ENCODE measurements at places on chromosomes 16 and 17. TPM values are rescaled to one million over a fixed set of nuclear protein-coding genes. Genes with fewer than 3 reads are reported as not detected.
A peak's percentile ranks its signal among the peaks of the same experiment; 100 is the strongest.

GRCh38 chr17:71107136-71107535 lies 937.8 kb downstream of the KCNJ2 start:
- H3K27ac ChIP-seq: no peak overlapping the region
- no peaks in the 10 kb centered on the region for H3K27me3 ChIP-seq
- H3K36me3 ChIP-seq: no peaks in the 10 kb centered on the region
- H3K4me3 ChIP-seq: no peak overlapping the region

- no peaks in the 10 kb centered on the region for H3K27me3 ChIP-seq
- no peaks in the 10 kb centered on the region for H3K36me3 ChIP-seq
- no peak overlapping the region for H3K27ac ChIP-seq
- H3K4me1 ChIP-seq: no peaks in the 10 kb centered on the region
- no peak overlapping the region for H3K4me3 ChIP-seq
Observed at GRCh38 chr17:71790791-71791190, 330.0 kb upstream of the SOX9 start.

DNA sequence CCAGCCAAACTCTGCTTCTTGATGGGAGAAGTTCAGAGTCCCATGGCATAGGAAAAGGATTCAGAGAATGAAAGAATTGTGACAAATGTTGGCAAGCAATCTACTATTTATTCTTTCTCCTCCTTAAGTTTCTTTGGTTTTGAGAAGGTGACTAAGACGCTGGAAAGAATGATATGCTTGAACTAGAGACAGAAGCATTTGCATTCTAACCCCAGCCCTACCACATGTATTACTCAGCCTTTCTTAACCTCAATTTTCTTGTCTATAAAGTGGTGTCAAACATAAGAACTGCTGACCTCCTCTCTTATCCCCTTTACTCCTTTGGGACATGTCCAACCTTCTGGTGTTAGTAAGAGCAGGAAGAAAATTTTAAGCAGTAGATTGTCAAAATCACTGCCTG lies 124.7 kb downstream of the HS3ST2 start:
- no peaks in the 10 kb centered on the region for H3K4me1 ChIP-seq
- no peak for DNase-seq
- no peaks in the 10 kb centered on the region for H3K27me3 ChIP-seq

DNA sequence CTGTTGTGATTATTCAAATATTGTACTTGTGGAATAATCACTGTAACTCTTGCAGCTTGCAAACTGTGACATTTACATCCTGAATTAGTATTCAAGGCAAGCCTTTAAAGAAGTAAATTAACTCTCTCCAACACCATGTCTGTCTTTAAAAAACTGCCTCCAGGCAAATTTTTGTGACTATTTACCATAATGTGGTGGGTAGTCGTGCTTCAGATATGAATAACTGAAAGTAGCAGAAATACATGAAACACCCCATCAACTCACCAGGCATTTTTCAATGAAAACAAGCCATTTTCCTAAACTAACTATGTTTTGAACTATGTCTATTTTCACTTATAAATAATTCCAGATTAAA lies 217.4 kb upstream of the PSMD7 start:
- H3K27ac ChIP-seq: no peak overlapping the region
- no peaks in the 10 kb centered on the region for H3K36me3 ChIP-seq

- H3K27ac ChIP-seq: no peak overlapping the region
- DNase-seq: no peak
- no peaks in the 10 kb centered on the region for H3K36me3 ChIP-seq
- peaks cover 3% of the 10 kb centered on the region for H3K4me1 ChIP-seq
- no peaks in the 10 kb centered on the region for H3K27me3 ChIP-seq
Observed at GRCh38 chr16:11151885-11152629, 103.9 kb downstream of the SOCS1 start.

DNA sequence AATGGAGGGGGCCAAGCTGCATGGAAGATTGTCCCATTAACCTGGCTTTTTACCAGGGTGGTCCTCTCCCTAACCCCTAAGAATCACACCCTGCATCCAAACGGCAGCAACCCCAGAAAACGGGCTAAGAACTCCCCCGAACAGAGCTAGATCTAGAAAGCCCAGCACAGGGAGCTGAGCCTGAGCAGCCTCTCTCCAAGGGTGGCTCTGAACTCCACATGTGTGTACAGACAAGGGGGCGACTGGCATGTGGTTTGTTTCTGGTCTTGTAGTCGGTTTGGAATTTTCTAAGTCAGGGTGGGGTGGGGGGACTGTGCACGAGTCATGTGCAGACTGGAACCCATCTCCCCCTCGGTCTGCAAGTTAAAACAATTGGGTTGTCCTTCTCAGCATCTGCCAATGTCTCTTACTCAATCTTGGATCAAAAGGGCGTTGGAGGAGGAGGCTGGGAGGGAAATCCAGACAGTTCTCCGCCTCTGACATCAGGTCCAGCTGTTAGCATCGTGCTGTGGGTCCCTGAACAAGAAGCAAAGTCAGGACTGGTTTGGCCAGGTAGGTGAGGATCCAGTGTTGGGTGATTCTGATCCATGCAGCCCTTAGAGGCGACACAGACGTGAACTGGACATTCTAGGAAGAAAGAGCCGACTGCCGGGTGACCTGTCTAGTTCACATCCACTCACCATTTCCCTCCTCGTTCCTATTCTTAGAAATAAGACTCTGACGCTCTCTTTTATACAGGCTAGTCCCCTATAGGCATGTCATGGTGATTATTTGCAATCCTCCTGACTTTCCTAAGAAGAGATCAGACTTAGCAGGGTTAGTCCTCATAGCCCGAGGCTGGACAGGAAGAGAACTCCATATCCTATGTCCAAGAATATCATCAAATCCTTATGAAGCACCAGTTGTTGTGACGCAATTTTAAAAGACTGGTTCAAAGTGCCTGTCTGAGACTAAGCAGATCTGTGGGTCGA lies 381.8 kb downstream of the SOX9 start:
- no peak overlapping the region for H3K27ac ChIP-seq
- no peaks in the 10 kb centered on the region for H3K27me3 ChIP-seq
- no peak for DNase-seq
- no peaks in the 10 kb centered on the region for H3K36me3 ChIP-seq

GRCh38 chr16:9469512-9469911 lies 378.1 kb downstream of the HAPSTR1 start:
- H3K4me3 ChIP-seq: no peak overlapping the region
- no peaks in the 10 kb centered on the region for H3K4me1 ChIP-seq
- H3K36me3 ChIP-seq: no peaks in the 10 kb centered on the region
- peak; percentile 0 for DNase-seq
- H3K27me3 ChIP-seq: no peaks in the 10 kb centered on the region
- no peak overlapping the region for H3K27ac ChIP-seq

DNA sequence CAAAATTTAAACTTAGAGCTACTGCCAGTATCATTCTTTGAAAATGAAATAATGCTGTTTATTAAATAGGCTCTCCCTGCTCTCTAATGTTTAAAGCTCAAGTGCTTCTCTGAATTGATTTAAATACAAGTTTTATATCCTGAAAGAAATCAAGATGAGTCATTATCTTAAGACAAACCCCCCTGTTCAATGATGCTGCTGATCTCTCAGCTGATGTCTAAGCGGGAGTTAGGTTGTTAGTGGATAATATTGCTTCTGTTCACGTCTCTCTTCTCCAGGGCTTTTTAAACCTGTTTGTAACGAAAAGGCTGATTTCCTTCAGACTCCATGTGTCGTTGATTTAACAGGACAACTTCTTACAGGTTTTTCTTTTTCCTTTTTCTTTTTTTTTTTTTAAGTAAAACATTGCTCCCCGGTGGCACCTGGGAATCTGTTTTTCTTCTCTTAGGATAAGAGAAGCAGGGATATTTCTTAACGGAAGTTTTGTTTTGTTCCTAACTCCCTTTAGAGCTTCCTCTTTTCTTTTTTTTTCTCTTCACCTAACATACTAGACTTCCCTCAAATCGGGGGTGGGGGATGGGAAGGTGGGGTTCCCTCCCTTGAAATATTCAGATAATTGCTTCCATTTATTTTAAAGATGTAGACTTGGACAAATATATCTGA lies 807 bp upstream of the LYRM9 start:
- no peaks in the 10 kb centered on the region for H3K36me3 ChIP-seq
- no peaks in the 10 kb centered on the region for H3K27me3 ChIP-seq
- peaks cover 5% of the 10 kb centered on the region for H3K4me1 ChIP-seq
- no peak overlapping the region for H3K4me3 ChIP-seq
- no peak overlapping the region for H3K27ac ChIP-seq

DNA sequence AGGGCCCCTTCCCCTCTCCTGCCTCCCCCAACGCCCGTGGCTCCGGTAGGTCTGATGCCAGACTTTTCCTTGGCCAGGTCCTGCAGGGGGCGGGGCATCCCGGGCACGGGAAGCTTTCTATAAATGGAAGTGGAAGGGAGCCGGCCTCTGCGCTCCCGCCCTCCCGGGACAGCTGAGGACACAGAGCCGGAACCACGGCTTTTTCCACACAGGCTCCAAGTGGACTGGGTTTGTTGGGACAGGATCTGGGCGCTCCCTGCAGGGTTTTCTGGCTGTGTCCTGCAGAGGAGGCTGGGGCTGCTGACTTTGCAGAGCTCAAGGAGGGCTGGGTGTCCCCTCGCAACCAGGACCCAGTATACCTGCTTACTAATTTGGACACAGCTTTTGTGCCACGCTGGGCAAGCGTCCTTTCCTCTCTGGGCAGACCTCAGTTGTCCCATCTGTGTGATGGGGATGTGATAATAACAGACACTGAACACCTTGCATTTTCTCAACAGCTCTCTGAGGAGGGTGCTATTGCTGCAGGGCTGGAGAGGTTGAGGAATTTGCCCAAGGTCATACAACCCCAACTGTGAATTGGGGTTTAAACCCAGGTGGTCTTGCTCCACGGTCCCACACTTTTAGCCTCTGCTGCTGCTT lies 1.8 kb downstream of the TNS4 start:
- H3K4me1 ChIP-seq: no peaks in the 10 kb centered on the region
- H3K4me3 ChIP-seq: no peak overlapping the region
- H3K36me3 ChIP-seq: no peaks in the 10 kb centered on the region
- no peaks in the 10 kb centered on the region for H3K27me3 ChIP-seq
- DNase-seq: peak; percentile 90

DNA sequence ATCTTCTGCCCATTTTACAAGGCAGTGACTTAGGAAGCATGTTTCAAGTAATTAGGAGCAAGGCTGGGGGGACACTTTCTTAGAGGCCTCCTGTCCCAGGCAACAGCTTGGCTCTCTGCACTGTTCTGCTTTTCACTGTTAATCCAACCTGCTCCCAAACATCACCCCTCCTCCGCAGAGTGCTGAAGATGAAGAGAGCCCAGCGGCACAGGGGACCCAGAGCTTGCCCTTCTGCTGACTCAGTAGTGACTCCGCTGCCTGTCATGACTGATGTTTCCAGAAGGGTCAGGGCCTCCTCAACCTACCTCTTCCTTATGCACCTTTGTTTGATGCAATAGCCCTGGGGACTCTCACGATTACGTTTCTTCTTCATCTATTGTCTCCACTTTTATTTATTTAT lies 38.9 kb upstream of the NDRG4 start:
- H3K4me1 ChIP-seq: peaks cover 15% of the 10 kb centered on the region
- peak; percentile 14 for DNase-seq
- no peak overlapping the region for H3K4me3 ChIP-seq
- H3K36me3 ChIP-seq: no peaks in the 10 kb centered on the region
- peaks cover 31% of the 10 kb centered on the region for H3K27me3 ChIP-seq
- no peak overlapping the region for H3K27ac ChIP-seq

- no peaks in the 10 kb centered on the region for H3K36me3 ChIP-seq
- no peaks in the 10 kb centered on the region for H3K27me3 ChIP-seq
- DNase-seq: peak; percentile 78
- no peak overlapping the region for H3K27ac ChIP-seq
- H3K4me3 ChIP-seq: no peak overlapping the region
- H3K4me1 ChIP-seq: peaks cover 20% of the 10 kb centered on the region
Observed at GRCh38 chr17:1989135-1989534, 36.0 kb downstream of the RTN4RL1 start.

- DNase-seq: no peak
- no peaks in the 10 kb centered on the region for H3K27me3 ChIP-seq
- no peaks in the 10 kb centered on the region for H3K36me3 ChIP-seq
- no peaks in the 10 kb centered on the region for H3K4me1 ChIP-seq
- no peak overlapping the region for H3K4me3 ChIP-seq
- no peak overlapping the region for H3K27ac ChIP-seq
Observed at GRCh38 chr17:36856222-36856621, 81.1 kb upstream of the LHX1 start.

DNA sequence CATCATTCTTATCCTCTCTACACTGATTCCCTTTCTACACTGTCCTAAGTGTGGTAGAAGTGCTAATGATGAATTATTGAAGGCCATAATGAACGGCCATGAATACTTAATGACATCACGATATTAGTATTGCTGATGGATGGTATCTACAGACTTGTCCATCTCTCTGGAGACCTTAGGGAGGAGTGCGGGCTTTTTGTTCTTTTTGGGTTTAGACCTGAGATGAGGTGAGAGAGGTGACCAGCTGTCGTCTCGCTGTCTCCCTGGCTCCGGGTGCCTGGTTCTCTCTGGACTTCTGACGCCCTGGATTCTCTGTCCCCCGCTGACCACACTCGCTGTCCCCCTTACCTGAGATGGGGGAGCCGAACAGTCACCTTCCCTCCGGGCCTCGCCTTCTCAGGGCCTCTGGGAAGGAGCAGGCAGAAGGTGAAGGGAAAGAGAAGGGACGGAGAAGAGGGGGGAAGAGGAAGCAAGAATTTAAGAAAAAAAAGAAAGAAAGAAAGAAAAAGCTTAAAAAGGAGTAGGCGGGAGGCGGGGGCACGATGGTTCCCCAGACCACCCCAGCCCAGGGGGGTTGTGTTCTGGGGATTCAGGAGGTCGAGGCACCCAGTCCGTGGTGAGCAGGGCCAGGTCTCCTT lies 17.1 kb downstream of the SGCA start:
- peaks cover 15% of the 10 kb centered on the region for H3K36me3 ChIP-seq
- peak; percentile 35 for DNase-seq
- no peaks in the 10 kb centered on the region for H3K27me3 ChIP-seq
- H3K27ac ChIP-seq: no peak overlapping the region
- H3K4me1 ChIP-seq: peaks cover 18% of the 10 kb centered on the region

- DNase-seq: peak; percentile 30
- peak overlapping the region; percentile 39 for H3K4me3 ChIP-seq
- peaks cover 91% of the 10 kb centered on the region for H3K27me3 ChIP-seq
- no peak overlapping the region for H3K27ac ChIP-seq
- H3K36me3 ChIP-seq: no peaks in the 10 kb centered on the region
- peaks cover 14% of the 10 kb centered on the region for H3K4me1 ChIP-seq
Observed at GRCh38 chr17:45784741-45785479, 790 bp downstream of the CRHR1 start.

- no peak overlapping the region for H3K4me3 ChIP-seq
- no peaks in the 10 kb centered on the region for H3K4me1 ChIP-seq
- DNase-seq: no peak
- no peaks in the 10 kb centered on the region for H3K27me3 ChIP-seq
- H3K36me3 ChIP-seq: no peaks in the 10 kb centered on the region
Observed at GRCh38 chr16:12988071-12988470, 86.7 kb downstream of the SHISA9 start.

- H3K36me3 ChIP-seq: no peaks in the 10 kb centered on the region
- H3K27ac ChIP-seq: no peak overlapping the region
- H3K27me3 ChIP-seq: peaks cover 38% of the 10 kb centered on the region
- no peaks in the 10 kb centered on the region for H3K4me1 ChIP-seq
Observed at GRCh38 chr16:12896562-12896961, 4.8 kb upstream of the SHISA9 start.

The SRCIN1 gene
- total RNA-seq: 10.8 TPM

The RAB26 gene
- 5.0 TPM for total RNA-seq

The GUCY2D gene
- 1.1 TPM for total RNA-seq

The PPM1E gene
- total RNA-seq: 0.46 TPM

The AIPL1 gene
- not detected for total RNA-seq

The ACE gene
- total RNA-seq: 2.1 TPM

The CDH1 gene
- 1.4 TPM for total RNA-seq

The HEATR9 gene
- total RNA-seq: not detected

The ARL16 gene
- 58.3 TPM for total RNA-seq

The CCL8 gene
- not detected for total RNA-seq

The CLEC3A gene
- not detected for total RNA-seq

The ADGRG1 gene
- total RNA-seq: not detected

The PIMREG gene
- 70.6 TPM for total RNA-seq

The CHRNE gene
- 0.35 TPM for total RNA-seq

The CD300LG gene
- total RNA-seq: not detected

The BAHCC1 gene
- total RNA-seq: 27.1 TPM
